Breast epithelium (tissue), 4 donors: ENCODE measurements at places on chromosomes 16 and 17.

GRCh38 chr16:83929811-83930555 is 23.1 kb upstream of the OSGIN1 start:
- no peaks in the 10 kb centered on the region for H3K4me1 ChIP-seq
- H3K27me3 ChIP-seq: no peaks in the 10 kb centered on the region
- no peaks in the 10 kb centered on the region for H3K36me3 ChIP-seq
- H3K27ac ChIP-seq: no peak overlapping the region
- no peak overlapping the region for H3K4me3 ChIP-seq

- DNase-seq: no peak
- H3K36me3 ChIP-seq: no peaks in the 10 kb centered on the region
- H3K4me3 ChIP-seq: no peak overlapping the region
- H3K27me3 ChIP-seq: peaks cover 8% of the 10 kb centered on the region
- H3K4me1 ChIP-seq: no peaks in the 10 kb centered on the region
- H3K27ac ChIP-seq: no peak overlapping the region
Observed at GRCh38 chr17:36460265-36460937, 26.1 kb upstream of the ZNHIT3 start.

DNA sequence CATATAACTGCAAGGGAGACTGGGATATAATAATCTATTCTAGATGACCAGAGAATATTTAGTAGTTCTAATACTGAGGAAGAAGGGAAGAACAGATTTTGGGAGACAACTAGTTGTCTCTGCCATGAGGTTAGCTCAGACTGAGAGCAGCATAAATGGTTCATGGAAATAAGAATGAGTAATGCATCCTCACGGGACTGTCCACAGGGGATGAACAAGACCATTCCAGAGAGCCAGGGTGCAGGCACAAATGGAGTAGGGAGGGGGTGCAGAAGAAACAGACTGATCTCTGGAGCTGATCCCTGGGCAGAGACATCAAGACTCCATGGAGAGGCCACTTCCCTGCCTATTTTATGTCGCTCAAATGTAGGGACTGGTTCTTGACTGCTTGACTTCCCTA is 30.4 kb downstream of the NLRC5 start:
- no peak for DNase-seq
- no peaks in the 10 kb centered on the region for H3K27me3 ChIP-seq
- no peak overlapping the region for H3K27ac ChIP-seq
- no peaks in the 10 kb centered on the region for H3K4me1 ChIP-seq
- H3K36me3 ChIP-seq: no peaks in the 10 kb centered on the region

DNA sequence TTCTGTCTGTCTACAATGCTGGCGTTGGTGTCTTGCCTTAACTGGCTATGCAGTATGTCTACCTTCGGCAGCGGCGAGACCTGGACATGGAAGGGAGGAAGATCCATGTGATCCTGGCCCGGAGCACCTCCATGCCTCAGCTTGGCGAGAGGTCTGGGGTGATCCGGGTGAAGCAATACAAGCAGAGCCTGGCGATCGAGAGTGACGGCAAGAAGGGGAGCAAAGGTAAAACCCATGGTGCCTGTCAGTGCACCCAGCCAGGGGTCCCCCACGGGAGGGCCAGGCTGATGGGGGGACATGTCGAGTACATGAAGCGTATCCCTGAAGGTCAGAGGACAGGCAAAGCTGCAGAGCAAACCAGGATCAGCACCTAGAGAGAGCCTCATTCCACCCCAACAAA is 22.8 kb downstream of the PCTP start:
- no peaks in the 10 kb centered on the region for H3K36me3 ChIP-seq
- peaks cover 3% of the 10 kb centered on the region for H3K4me1 ChIP-seq
- H3K27me3 ChIP-seq: no peaks in the 10 kb centered on the region
- DNase-seq: no peak

DNA sequence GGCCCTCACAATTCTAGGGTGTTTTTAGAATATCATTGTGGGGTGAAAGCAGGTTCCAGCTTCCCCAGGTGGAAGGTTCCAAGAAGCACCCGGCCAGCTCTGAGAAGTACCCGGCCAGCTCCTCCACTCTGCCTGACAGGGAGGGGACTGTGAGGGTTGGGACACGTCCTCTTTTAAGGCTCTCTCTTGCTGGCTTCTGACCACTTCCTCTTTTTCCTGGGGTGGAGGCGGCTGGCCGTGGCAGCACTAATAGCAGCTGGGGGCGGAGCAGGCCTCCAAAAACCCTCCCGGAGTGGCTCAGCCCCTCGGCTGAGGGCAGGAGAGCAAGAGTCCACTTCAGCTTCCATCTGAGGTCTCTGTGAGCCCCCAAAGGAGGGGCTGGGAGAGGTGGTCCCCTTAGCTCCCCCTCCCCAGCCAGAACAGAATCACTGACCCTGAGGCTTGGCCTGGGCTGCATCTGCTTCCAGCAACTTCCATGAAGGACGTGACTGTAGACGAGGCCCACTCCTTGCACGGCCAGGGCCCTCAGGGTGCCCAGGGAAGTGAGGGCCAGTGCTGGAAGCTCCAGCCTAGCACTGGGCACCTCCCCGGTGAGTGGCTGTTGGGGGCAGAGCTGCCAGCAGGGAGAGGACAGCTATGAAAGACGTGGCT is 26.7 kb upstream of the PLCG2 start:
- no peaks in the 10 kb centered on the region for H3K27me3 ChIP-seq
- DNase-seq: no peak

DNA sequence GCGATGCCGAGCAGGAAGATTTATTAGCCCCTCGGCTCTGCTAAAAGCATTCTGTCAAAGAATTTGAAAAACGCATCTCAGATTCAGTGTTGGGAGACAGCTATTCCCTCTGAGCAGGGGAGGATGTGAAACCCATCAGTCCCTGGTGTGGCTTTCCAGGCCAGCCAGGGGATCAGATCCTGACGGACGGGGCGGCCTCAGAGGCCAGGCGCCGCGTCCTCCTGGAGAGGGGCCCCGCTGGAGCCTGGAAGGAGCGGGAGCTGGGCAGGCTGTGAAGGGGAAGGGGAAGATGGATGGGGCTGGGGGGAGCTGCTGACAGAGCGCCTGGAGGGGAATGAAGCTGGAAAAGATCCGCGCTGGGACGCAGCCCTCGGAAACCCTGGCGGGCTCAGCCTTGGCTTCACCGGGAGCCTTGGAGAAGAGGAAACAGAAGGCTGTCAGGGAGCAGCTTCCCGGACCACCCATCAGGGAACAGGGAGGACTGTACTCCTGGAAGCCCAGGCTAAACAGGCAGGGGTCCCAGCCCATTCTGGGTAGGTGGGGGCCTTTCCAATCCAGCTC is 358.0 kb downstream of the C16orf95 start:
- H3K27me3 ChIP-seq: peaks cover 21% of the 10 kb centered on the region
- H3K4me3 ChIP-seq: no peak overlapping the region
- DNase-seq: no peak
- H3K27ac ChIP-seq: no peak overlapping the region
- H3K36me3 ChIP-seq: no peaks in the 10 kb centered on the region
